Osteocyte (in vitro differentiated cells): ENCODE measurements at places on chromosomes 3 and 15. TPM values are rescaled to one million over a fixed set of nuclear protein-coding genes. Genes with fewer than 3 reads are reported as not detected.

DNA sequence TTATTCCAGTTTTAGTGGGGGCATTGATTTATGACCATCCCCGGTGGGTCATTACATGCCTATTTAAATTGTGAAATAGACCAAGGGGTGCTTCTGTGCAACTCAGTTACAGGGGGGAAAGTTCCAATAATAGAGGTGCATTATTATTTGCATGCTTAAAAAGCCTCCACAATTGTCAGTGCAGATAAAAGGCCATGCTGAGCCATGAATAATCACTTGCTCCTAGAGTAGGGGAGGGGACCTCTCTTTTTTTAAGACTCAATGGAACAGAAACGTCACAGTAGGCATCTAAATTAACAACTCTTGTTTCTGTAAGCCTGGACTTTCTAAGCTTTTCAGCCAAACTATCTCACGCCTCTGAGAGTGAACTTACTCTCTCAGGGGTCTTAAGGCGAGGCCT is 66.5 kb upstream of the CMTM7 start:
- DNase-seq: no peak

DNA sequence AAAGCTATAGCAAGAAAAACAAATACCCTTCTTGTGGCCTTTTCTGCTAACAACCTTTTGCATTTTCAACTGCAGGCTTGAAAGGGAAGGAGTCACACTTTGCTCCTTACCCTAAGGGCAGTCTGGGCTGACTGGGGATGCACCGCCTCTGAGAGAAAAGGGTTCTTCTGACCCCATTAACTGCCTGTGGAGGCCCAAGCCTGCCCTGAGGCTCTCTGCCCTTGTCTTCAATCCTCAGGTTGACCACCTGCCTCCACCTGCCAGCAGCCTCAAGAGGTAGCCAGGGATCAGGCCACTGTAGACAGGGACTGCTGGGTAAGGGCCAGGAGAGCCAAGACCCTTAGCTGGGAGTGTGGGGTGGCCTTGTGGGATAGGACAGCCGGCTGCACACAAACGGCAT is 93.8 kb downstream of the SQOR start:
- DNase-seq: peak; percentile 76

DNA sequence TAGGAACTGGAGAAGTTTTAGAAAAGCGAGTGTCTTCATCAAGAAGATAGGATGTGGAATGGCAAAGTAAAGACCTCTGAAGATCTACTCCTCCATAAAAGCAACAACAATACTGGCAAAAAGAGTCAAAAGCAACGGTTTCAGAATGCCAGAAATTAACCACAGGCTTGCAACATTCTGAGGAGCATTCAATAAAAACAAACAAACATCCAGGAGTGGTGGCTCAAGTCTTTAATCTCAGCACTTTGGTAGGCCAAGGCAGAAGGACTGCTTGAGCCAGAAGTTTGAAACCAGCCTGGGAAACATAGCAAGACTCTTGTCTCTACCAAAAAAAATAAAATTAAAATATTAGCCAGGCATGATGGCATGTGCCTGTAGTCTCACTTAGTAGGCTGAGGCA is 143.2 kb upstream of the HACD2 start:
- no peak for DNase-seq

DNA sequence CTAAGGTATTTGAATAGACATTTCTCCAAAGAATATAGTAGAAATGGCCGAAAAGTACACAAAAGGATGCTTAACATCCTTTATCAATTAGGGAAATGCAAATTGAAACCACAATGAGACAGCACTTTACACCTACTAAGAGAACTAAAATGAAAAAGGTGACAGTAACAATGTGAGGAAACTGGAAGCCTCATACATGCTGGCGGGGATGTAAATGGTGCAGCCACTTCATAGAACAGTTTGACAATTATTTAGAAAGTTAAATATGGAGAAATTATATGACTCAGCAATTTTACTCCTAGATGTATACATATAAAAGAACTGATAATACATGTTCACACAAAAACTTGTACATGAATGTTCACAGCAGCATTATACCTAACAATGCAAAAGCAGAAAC is 13.4 kb downstream of the SPICE1 start:
- DNase-seq: no peak

DNA sequence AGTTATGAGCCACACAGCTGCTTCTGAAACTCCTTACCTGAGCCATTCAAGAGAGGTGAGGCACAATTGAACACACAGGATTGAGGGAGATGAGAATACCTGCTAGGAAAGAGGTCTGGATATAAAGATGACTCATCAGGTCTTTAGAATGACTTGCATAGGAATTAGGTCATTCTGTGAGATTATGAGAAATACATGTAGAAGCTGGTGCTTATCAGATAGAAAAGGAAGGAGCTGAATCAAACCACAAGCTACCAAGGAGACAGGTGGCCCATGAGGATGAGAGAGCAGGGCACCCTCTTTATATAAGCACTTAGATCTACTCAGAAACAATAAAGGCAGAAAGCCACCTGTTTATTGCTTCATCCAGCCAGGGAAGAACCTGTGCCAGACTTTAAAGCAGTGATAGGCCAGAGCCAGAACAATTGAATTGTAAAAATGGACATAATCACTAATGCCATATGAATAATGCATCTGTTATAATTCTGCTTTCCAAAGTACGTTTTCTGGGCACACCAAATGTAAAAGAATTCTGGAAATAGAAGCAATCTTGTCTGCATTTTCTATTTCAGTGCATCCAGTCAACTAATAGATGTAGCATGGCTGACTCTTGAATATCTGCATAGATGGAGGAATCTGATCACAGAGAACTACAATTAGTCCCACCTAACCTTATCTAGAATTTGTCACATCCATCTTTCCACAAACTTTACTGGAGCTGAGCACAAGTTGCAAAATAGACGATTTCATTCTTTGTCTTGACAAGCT is 74.9 kb downstream of the PIK3R4 start:
- DNase-seq: no peak

DNA sequence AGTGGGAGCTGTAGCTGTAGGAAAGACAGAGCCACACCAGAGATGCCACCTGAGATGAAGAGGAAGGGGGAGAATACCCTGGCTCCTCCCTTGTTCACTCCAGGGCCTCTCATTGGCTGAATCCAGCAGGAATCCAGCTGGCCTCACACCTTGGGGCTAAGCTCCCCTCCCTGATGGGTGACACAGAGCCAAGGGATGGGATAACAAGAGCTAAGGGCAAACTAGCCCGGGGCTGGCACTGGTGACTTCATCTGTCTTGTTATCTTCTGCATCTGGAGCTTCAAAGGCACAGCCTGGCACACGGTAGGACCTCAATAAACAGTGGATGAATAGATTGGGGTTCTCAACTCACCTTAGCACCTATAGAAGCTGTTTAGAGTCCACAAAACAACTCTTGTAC is 13.8 kb upstream of the GATA2 start:
- DNase-seq: peak; percentile 71

GRCh38 chr15:78979456-78980320 is 34.8 kb upstream of the CTSH start:
- no peak for DNase-seq

CAMK2N2 gene
- total RNA-seq: 1.8 and 2.0 TPM in 2 replicates

LTK gene
- total RNA-seq: 0.50 and 0.91 TPM in 2 replicates
